CMK (cell line): ENCODE measurements at places on chromosomes 1 and 21.

DNA sequence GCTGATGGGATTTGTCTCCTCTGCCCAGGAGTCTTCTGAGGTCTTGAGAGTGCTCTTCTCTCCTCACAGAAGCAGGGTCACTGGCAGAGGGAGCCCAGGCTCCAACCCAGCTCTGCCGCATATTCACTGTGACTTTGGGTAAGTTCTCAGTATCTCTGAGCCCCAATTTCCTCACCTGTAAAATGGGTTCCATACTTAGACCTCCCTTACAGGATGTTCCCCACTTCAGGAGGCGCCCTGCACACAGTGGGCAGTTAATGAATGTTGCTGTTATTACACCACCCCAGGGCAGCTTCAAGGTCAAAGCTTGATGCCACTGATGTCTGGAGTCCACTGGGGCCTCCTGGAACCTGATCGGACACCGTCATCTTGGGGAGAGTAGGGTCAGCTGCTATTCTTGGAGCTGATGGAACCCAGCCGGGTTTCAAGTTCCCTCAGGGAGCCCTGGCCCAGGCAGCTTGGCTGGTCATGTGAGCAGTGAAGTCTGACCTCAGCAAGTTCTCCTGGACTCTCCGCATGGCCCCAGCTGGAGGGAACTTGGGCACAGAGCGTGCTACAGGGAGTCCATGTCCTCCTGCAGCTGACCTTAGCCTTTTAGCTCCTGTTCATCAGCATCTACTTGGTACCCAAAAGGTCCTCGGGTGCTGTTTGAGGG, 21.8 kb downstream of the COA7 start:
- no peak for DNase-seq

DNA sequence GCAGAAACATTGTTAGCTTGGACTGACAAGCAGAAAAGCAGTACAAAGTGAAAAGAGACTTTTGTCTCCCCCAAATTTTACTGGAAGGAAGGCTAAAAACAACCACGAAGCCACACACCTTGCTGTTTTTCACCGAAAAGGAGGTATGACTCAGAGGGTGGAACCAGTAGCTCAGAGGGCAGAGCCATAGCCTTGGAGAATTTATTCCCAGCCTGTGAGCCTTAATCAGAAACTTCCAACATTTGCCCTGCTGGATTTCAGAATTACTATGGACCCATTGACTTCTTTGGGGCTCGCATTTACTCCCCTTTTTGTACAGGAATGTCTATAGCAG, 32.0 kb downstream of the RPS6KC1 start:
- DNase-seq, result no peak

DNA sequence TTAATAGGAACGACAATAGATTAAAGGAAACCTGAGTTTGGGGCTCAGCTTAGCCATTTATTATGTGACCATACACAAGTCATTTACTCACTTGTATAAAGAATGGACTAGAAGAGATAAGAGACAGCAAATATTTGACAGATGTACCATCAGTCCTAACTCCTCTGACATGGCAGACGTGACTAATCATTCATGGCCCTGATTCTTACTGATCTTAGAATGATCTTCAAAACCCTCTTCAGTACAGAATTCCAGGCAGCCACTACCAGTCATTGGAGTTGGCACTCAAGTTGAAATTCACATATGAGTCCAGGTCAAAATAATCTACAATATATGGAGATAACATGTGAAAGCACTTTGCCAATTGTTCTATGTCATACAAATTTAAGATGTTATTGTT, 21.0 kb upstream of the POU2F1 start:
- no peak for DNase-seq

DNA sequence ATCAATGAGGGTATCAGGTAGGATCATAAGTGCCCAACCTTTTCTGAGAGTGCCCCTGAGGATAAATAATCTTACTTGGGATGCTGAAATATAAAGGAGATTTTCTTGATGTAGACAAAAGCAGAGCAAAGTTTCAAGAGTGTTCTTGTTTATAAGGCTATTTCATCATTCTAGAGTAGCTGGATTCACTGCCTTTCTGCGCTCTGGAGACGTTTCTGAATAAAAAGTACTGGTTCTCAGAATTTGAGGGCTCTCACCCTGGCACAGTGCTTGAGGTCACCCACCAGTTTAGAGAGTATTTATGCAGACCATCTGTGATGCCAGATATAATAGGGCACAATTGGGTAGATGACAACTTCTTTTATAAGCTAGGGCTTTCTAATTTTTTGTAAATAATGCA, 103.3 kb downstream of the GDAP2 start:
- DNase-seq, result no peak

- no peak for DNase-seq
Measured at GRCh38 chr1:213131851-213132655, 81.0 kb downstream of the RPS6KC1 start.

DNA sequence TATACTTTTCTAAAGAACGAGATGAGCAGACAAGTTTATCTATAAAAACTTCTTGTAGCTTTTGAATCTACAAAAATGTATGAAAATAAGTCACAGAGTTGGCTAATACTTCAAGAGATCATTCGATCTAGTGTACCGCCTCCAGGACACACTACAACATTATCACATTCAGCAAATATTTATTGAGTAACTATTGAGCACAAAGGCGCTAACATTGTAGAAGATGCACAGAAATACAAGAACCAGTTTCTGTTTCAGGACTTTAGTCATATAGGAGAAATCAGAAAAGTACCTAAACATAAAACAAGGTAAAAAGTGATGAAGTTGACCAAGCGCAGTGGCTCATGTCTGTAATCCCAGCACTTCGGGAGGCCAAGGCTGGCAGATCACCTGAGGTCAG, 20.6 kb downstream of the WASF2 start:
- DNase-seq, result no peak

- no peak for DNase-seq
Measured at GRCh38 chr1:30415171-30415940, 308.0 kb downstream of the MATN1 start.

DNA sequence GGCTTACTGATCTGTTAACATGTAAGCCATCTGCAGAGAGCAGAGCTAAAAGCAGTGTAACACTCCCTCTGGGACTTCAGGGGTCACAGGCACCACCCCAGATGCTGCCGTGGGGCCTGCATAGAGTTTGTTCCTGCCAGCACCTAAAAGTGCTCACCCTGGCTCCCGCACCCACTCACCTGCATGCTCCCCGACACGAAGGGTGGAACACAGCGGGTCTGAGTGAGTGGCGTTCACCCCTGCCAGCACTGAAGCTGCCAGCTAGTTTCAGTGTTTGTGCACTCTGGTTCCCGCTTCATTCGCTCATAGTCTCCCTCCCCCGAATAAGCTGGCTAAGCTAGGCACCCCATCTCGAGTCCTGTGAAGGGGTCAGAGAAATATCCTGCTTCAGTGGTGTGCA, 1681.0 kb downstream of the NCAM2 start:
- no peak for DNase-seq

DNA sequence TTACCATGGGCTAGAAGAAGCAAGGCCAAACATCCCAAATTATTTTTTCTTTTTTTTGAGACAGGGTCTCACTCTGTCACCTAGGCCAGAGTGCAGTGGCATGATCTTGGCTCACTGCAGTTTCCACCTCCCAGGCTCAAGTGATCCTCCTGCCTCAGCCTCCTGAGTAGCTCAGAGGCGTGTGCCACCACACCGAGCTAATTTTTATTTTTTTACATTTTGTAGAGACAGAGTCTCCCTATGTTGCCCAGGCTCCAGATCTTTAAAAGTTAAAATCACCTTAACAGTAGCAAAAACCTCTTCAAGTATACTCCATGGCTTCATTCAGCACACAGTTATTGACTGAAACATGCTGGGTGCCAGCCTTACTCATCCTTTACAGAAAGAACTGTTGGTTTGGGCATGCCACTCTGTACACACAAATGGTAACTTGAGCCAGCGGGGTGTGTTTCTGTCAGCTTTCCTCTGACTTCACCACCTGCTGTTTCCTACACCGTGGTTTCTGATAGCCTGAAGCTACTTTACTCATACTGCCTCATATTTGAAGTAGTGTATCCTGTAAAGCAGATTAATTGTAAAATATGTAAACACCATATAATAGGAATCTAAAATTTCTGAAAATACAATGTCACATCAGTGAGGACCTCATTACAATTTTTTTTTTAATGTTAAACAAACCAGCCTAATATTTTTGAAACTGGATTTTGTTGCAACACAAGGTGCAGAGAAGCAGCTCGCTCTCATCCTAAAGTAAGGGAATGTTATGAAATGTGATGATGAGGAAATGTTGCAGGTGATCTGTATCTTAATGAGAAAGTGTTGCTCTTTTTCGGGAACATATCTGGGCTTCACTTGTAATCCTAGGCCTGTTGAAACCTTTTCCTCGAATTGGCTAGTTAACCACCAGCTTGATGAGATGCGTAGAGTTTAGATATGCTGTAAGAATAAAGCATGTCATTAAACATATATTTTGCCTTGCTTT, 113.9 kb downstream of the ATP5PO start:
- no peak for DNase-seq

- no peak for DNase-seq
Measured at GRCh38 chr1:153309441-153309840, 3.3 kb downstream of the PGLYRP3 start.

DNA sequence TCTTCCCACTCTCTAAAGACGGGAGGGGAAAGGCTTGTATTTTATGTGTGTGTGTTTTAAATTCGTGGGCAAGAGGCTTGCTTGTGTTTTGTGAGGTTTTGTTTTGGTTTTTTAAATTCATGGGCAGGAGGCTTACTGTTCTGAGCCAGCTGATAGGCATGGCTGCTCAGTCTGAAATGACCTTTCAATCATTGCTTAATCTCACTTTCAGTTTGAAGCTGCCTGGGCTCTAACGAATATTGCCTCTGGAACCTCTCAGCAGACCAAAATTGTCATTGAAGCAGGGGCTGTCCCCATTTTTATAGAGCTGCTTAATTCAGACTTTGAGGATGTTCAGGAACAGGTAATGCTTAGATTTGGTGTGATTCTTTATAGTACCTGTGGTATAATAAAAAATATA, 20.3 kb upstream of the TXLNA start:
- no peak for DNase-seq

DNA sequence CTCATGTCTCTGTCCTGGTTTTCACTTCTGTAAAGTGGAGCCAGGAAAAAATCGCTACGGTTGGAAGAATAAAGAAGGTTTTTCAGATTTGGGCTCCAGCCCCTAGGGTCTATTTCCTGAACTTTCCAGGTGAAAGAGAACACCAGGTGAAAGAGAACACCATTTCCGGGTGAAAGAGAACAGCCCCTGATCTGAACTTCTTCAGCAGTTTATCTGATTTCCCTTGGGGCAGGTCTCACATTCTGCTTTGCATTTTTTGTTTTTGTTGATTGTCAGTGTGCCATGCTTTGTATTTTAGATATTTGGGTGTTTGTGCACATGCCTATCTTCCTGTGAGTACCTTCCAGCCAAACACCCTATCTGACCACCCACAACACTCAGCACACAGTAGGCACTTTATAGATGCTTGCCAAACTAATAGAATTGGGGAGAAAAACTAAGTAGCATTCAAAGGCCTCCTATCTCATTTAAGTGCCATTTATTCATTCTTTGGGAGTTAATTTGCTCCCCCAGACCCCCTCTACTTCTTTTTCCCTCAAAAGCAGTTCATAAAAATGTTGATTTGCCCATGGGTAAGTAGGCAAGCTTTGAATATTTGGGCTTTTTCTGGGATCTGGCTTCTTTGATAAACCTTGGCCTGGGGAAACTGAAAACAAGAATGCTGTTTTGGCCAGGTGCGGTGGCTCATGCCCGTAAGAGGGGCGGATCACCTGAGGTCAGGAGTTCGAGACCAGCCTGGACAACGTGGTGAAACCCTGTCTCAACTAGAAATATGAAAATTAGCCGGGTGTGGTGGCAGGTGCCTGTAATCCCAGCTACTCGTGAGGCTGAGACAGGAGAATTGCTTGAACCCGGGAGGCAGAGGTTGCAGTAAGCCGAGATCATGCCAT, 2.2 kb downstream of the NAV1 start:
- no peak for DNase-seq

GRCh38 chr1:213621077-213621476, 366.7 kb upstream of the PROX1 start:
- no peak for DNase-seq

DNA sequence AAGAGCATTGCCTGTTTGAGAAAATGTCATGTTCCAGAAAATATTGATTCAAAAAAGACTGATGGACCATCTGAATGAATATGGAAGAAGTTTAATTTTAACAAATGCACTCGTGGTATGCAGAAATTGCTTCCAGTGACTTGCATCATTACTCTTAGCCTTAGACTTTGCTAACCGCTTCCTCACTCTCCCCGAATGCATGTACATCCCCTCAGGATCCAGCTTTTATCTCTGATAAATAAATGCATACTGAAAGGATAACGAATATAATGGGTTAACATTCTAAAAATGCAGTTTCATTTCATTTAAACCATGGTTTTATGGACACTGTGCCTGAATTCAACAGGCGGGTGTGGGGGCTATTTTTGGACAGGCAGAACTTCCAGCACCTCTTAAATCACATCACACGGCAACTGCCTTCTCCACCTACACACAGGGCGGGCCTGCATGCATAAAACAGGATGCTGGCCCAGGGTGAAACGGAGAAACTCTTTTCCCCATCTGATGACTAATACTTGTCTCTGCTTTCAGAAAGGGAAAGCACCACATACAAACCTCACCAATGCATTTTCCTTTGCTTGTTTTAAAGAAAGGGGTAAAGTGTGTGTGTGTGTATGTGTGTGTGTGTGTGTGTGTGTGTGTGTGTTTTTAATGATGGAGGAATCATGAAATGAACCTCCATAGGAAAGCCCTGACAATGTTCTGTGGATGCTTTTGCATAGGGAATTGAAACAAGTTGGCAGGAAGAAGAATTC, 48.7 kb downstream of the SPAG17 start:
- DNase-seq, result no peak

DNA sequence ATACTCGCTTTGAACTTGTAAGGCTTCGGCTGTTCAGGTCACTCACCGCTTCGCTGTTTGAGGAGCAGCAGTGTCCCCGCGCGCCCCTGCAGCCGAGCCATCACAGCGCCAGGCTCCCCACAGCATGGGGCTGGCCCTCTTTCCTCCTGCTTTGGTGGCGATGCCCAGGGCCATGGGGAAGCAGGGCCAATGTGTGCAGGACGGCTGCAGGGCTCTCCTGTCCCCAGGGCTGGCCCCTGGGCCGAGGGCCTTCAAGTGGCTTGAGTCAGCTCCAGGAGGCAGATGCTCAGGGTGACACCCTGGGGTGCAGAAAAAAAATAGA, 38.5 kb upstream of the TRAPPC10 start:
- no peak for DNase-seq

DNA sequence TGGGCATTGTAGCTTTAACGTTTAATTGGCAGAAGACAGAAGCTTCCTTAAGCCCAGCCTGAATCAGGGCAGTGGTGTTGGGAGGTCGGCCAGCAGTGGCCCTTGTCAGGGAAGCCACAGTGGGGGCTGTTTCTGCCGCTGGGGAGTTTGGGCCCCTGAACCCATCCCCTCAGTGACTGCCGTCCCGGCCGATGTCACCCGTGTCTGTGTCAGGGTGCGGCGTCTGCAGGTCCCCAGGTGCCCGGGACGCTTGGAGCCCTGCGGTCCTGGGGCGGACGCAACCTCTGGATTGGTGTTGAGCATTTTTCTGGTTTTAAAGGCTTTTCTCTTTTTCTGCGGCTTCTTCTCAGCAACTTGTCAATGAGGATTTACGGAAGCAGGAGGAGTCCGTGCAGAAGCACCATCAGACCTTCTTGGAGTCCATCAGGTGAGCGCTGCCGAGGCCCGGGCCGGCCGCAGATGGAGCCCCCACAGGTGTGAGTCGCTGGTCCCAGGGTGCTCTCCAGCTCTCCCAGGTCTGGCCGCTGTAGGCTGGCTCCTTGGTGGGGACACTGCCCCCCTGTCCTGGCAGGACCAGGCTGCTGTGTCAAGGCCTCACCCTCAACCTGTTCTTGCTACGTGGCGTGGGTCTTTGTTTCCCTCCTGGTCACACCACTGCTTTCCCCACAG, 2.3 kb downstream of the ATAD3C start:
- DNase-seq, result no peak
